Psoas muscle (tissue), 8 donors: ENCODE measurements at places on chromosomes 1 and 21. TPM values are rescaled to one million over a fixed set of nuclear protein-coding genes. Genes with fewer than 3 reads are reported as not detected.

DNA sequence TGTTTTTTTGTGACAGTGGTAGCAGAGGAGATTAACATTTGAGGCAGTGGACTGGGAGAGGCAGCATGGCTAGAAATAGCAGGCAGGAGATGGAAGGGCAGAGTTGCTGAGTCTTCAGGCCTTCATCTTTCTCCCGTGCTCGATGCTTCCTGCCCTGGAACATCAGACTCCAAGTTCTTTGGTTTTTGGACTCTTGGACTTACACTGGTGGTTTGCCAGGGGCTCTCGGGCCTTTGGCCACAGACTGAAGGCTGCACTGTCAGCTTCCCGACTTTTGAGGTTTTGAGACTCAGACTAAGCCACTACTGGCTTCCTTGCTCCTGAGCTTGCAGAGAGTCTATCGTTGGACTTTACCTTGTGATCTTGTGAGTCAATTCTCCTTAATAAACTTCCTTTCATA is 24.2 kb upstream of the LEFTY2 start:
- no peak for DNase-seq

- DNase-seq: no peak
These were observed 2.3 kb upstream of the HMGCS2 start for GRCh38 chr1:119771016-119771415.

DNA sequence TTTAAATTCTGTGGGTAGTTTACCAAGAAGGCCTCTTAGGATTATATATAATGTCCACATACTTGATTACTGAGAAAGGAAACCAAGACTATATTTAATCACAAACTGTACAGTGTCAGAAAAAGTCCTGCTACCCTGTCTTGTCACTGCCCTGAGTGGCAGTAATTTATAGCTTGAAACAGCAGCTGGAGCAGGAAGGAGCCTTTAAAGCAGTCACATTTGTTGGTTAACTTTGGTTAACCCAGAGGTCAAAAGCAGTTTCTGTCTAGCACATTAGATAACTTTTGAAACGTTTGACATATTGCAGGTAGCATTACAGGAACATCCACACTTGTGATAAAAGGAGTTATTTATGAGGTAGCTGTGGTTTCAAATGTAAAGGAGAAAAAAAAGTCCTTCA is 161.7 kb downstream of the ROR1 start:
- DNase-seq: no peak

DNA sequence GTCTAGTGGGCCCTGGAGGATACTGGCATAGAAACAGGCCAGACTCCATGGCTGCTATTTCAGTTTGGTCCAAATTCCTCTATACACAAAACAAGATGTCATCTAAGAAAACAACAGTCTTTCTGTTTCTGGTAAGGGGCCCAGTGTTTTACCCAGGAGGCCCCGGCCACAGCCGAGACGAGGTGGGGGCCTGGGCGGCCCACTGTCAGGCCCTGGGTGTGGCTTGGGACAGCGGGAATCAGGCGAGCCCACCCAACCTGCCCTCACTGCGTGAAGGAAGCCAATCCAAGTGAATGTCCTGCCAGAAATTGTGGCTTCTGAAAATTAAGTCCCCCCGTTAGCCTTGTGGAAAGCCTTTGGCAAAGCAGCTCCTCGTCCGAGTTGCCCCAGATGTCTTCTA is 31.2 kb upstream of the GPR153 start:
- no peak for DNase-seq

DNA sequence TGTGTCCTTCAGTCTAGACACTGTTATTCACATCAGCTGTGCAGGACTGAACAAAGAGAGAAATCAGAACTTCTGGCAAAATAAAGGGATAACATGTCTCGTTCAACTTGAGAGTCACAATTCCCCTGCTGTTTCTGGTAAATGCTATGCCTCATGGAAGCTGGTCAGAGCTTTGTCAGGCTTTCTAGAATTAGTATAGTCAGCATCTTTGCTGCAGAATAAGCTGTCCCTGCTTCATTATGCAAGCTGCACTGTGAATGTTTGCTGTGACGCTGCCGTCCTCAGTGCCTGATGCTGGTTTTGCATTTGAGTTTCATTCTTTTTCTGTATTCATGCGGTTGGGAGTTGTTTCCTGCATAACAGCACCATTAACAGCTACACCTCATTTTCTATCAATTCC is 96.4 kb upstream of the KCNJ6 start:
- DNase-seq: no peak

GRCh38 chr1:18111605-18112297 is 4.2 kb downstream of the IGSF21 start:
- no peak for DNase-seq

GRCh38 chr1:27504588-27505419 is 14.8 kb upstream of the WASF2 start:
- DNase-seq: peak; percentile 85

DNA sequence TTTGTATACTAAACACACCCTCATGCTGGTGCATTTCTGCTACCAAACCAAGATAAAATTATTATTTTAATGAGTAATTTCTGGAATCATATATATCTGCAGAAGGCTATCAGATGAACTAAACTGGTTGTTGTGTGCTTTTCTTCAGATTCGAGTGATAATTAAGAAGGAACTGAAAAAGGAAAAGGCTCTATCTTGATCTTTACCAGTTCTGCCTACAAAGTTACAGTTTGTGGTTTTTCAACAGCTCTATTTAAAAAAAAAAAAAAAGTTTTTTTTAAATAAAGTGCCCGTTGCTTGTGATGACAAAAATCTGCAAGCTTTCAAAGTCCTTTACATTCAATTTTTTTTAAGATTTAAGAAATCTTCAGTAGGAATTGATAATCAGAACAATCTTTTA is 13.6 kb downstream of the DENND1B start:
- DNase-seq: no peak

GRCh38 chr1:116020668-116021272 is 44.5 kb downstream of the SLC22A15 start:
- DNase-seq: no peak

GRCh38 chr1:181443231-181443853 is 40.0 kb upstream of the CACNA1E start:
- no peak for DNase-seq

DNA sequence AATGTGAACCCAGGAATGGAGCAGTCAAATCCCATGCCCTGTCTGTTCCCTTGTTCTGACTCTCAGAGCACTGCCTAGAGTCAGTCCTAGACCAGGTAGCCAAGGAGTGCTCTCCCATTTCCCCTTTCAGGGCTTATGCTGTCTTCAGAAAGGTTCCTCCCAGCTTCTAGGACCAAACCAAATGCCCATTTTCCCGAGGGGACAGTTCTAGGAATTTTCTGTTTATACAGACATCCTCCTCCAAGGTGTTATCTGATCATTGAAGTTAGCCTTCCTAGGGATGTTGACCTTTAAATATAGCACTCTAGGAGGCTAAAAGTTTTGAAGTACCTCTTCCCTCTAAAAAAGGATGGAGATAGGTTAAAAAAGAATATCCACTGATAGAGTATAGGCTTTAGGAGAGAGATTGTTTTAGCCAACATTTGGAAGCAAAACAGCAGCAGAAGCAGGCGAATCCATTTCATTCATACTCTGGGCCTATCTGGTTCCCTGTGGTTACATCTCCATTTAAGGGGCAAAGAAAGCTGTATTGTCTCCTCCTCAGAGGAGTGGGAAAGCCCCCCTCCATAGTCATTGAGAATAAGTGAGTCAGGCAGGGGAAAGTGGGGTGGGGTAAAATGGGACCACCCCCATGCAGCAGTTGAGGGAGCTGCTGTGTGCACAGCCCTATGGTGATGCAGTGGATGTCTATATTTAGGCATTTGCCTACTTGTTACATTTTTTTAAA is 126.5 kb downstream of the SPATA46 start:
- DNase-seq: no peak

DNA sequence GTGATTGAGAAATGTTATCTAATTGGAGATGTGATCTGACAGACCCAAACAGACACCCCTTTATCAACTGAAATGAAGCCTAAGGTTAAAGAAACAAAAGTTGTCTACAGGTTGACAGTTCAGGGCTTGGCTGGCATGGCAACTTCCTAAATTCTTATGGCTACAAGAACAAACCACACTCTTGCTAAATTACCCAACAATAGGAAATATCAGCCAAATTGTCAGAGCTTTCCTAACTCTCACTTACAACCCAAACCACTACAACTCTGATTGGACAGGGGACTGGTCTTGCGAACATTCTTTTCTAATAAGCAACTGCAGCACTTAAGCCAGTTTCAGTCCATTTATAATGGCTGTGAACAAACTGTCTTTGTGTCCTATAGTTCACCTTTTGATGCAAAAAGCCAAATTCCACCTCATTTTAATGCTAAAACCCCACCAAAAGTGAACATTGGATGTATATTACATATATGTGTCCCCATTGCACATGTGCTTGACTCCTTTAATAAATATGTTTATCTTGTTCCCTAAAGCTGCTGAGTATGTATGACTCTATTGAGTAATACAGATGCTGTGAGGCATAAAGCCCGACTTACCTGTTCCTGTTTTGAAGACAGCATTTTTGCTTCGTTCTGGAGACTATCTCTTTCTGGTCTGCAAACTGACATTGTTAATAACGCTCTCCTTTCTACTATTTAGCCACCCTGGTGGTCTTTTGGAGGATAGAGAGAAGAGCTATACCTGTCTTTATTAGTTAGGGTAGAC is 101.3 kb upstream of the HMCN1 start:
- DNase-seq: no peak

GRCh38 chr21:36909423-36909822 is 57.0 kb downstream of the HLCS start:
- DNase-seq: no peak

GRCh38 chr1:66729119-66729518 is 23.1 kb upstream of the DYNLT5 start:
- no peak for DNase-seq

DNA sequence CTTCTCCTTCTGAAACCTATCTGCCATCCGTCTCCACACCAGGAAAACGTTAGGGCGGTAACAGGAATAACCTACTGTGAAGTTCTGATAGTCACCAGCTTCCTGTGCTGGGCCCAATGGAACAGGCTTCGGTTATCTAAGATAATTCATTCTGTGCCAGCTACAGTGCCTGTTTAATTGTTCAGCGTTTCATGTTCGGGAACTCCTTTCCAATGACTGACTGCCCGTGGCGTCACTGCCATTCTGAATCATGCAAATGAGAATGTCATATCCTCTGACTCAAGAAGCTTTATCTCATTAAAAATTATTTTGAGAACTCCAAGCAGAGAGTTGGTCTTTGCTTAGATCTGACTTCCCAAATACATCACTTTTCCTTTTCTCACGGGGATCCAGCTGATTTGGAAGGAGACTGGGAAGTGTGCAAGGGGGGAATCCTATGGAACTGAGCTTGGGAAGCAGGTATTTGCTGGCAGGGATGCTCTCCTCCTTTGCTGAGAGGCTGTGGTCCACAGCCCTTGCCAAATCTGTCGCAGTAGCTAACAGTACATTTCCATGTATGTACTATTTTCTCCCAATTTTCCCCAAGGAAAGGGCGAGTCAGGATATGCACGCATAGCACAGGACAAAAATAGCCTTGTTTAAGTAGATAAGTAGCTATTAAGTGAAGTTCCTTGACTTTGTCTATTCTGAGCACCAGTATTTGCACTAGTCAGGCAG is 358.7 kb downstream of the LTN1 start:
- peak; percentile 17 for DNase-seq

DNA sequence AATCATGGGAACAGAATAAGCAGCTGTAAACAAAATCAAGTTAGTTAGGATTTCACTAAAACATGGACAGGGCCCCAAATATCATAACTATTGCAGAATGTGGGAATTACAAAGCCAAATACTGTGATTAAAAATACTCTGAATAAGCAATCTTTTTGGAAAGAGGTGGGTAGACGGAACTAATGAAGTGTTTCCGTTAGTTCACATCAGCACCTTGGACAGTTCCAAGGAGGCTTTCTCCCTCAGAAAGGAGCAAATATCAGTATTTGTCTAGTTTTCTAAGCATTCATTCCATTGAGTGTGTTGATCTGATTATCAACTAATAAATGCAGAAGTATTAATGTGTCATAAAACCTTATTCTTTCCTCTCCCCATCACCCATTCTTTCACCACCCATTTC is 97.4 kb downstream of the FAM78B start:
- no peak for DNase-seq

DNA sequence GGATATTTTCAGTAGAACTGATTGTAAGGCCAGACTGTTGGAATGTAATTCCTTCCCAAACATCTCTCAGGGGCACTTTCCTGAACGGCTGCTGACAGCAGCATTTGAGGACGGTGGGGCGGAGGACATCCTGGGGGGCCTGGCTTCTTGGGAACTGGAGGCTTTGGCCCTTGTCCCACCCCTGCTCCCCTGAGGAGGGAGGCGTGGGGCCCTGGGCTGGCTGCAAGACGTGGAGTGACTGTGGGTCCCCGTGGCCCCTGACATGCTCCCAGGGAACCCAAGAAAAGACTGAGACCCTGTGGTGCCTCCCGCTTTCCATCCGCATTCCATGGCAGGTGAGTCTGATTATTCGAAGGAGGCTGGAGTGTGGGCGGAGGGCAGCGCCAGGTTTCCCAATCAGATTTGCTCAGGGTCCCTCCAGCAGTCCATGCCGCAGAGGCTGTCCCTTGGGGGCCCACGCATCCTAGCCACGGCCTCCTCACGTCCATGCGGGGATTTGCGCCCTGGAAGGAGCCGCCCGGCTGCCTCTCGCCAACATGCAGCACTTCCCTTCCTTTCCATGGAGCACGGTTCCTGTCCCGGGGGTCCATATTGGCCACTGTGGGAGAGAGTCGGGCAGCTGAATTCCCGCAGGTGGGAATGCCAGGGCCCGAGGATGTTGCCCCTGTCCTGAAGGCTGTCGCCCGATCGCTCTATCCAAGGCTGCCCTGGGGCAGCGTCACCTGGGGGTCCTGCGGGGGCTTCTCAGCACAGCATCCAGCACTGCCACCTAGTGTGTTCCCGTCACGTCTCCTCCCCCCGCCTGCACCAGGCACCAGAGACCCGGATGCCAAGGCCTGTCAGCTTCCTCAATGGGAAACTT is 69.0 kb downstream of the FAAP20 start:
- no peak for DNase-seq

DNA sequence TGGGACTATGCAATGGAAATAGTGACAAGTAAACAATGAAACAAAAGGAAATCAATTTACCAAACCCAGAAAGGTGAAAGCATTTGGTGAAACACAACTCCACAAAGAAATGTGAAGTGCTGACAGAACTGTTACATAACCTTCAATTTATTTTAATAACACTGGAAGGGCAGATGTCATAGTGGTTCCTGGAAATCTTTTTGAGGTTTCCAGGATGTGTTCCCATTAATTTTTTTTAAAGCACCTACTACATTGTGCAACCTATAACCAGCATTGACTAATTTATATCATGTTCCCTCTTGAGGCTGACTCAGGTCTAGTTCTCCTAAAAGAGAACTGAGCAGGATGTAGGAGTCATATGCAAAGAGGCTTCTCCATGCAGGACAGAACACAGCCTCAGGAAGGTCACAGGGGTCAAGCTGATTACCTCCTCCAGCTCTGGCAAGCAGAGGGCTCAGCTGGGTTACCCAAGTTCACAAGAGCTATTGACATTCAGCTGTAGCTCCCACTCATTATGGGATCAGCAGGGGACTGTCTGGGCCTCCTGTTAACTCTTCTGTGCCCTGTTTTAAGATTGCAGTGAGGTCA is 157.1 kb upstream of the NRIP1 start:
- peak; percentile 57 for DNase-seq

Gene TTC34
- 0.01 TPM for polyA plus RNA-seq

Gene PRAMEF7
- polyA plus RNA-seq: not detected

Gene HIVEP3
- polyA plus RNA-seq: 0.98 TPM

Gene UBR4
- polyA plus RNA-seq: 134 TPM

Gene KLF17
- polyA plus RNA-seq: not detected

Gene FCGR3A
- polyA plus RNA-seq: 1.8 TPM

Gene ROR1
- polyA plus RNA-seq: 0.13 TPM

Gene RPTN
- polyA plus RNA-seq: not detected

Gene NIPAL3
- polyA plus RNA-seq: 5.0 TPM

Gene UBL4B
- 0.06 TPM for polyA plus RNA-seq

Gene CDK18
- 1.6 TPM for polyA plus RNA-seq
